ENCODE measurements at places on chromosomes 5 and 9.

DNA sequence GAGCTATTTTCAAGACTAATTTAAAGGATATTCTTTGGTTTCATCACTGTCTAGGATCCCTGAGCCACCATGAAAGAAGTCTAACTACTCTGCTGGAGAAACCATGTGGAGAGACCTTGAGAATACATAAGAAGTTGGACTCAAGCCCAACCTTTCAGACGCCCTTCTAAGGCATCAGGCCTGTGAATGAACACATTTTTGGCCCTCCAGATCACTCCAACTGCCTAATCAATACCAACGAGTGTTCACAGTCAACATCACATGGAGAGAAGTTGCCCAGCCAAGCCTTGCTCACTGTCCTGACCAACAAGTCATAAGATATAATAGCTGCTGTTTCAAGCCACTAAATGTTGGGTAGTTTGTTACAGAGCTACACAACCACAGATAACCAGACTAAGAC lies 100.7 kb downstream of the EPB41L4A start:
- DNase-seq = no peak

DNA sequence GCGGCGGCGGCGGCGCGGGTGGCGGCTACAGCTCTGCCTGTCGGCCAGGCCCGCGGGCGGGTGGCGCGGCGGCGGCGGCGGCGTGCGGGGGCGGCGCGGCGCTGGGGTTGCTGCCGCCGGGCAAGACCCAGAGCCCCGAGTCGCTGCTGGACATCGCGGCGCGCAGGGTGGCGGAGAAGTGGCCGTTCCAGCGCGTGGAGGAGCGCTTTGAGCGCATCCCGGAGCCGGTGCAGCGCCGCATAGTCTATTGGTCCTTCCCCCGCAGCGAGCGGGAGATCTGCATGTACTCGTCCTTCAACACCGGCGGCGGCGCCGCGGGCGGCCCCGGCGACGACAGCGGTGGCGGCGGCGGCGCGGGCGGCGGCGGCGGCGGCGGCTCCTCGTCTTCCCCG lies 296 bp downstream of the ZSWIM6 start:
- no peak for DNase-seq

DNA sequence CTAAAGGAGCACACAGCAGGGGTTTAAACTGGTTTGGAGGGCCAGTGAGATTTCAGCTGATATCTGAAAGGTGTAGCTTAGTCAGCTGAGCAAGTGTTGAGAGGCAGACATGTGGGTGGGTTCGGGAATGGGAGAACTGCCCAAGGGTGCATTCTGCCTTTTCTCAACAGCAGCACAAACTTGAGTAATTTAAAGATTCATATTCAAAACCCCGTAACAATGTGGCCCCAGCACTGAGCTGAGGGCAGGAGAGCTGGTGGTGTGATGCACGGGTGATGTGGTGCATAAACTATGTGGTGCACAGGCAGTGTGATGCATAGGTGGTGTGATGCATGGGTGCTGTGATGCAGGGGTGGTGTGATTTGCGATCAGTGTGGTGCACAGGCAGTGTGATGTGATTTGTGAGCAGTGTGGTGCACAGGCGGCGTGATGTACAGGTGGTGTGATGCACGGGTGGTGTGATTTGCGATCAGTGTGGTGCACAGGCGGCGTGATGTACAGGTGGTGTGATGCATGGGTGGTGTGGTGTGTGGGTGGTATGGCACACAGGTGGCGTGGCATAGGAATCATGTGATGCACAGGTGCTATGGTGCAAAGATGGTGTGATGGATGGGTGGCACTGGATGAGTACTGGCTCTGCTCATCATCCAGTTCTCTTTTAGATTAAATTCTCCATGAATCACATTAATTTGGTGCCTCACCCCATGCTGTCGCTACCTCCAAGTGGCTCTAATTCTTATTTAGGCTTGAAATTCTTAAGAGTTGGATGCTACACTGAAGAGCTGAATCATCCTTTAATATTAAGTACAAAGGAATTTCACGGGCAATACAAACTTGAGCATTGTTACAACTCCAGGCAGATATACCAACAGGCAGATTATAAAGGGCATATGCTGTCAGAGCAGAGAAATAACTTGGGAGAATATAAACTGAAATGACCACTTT lies 53.6 kb downstream of the DAP start:
- DNase-seq = no peak

DNA sequence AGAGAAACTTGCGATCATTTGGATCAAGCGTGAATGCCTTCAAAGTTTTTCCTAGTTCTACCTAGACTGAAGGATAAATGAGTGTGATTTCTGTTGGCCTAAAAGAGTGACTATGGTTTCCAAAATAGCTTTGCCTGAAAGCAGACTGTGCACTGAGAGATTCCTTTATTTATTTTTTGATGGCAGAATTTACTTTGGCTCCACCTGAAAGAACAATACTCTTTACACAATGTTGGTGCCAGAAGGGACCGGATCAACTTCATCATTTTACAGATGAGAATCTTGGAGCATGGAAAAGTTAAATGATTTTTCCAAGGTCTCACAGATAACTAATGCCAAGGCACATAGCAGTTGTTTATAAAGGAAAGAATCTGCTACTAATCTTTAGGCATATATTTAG lies 199.6 kb downstream of the KCTD16 start:
- DNase-seq = no peak

DNA sequence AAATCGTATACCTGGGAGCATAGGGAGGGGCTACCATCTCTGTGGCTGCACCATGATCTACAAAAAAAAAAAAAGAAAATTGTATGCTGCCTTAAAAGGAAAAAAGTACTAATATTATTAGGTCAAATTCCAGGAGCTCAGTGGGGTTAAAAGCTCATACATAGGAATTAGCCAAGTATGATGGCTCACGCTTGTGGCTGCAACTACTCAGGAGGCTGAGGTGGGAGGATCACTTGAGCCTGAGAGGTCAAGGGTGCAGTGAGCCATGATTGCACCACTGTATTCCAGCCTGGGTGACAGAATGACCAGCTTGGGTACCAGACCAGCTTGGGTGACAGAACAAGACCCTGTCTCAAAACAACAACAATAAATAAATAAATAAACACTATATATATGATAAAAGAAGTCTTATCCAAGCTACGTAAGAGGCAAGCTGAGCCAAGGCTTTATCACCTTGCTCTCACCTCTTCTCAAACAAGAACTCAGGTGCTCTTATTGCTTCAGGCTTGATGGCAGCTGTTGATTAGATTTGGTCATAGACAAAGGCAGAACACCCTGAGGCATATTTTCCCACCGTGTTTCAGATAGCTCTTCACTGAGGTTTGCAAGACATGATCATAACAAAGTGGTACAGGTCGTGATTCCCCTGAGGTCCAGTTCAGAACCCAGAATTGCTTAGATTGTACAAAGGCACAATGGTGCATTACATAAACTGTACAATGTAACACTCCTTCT lies 3.3 kb upstream of the FBXW11 start:
- DNase-seq = no peak

GRCh38 chr9:128523199-128523925 lies 18.8 kb downstream of the GLE1 start:
- DNase-seq = no peak

DNA sequence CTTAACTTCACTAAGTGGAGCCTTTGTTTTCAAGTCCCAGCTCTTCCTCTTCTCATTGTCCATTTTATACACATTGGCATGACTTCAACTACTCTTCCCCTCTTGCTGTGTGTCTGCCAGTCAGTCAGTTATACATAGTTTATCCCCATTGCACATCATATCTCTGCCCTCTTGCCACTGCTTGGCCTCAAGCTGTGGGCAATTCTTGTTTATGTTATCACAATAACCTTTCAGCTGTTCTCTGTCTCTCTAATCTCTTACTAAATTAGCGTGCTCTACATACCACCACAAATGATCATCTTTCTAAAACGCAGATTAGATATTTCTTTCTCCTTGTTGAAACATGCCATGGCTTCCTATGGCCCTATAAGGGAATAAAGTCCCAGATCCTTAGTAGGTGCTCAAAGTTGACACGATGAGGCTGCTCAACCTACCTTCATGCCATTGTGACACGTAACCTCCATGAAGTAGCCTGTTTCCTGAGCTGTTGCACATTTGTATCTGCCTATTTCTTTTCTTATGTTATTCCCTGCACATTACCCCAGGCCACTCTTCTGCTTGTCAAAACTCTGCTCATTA lies 239.3 kb downstream of the GAS1 start:
- DNase-seq = no peak

DNA sequence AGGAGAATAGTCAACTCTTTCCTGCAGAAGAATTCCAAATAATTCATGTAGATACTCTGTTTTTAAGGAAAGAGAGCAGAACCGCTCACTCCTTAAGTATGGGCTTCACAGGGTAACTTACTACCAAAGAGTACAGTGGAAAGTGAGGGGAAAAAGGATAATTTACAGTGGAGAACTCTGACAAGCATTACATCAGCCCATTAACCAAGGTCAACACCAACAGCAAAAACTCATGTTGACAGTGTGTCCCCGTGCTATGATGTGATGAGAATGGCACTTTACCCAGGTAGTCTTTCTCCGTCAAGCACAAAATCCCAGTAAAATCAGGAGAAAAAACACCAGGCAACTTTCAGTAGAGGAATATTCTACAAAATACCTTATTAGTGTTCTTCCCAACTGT lies 104.3 kb downstream of the ADCY2 start:
- no peak for DNase-seq

- no peak for DNase-seq
These were observed 53.7 kb upstream of the EXOC3 start for GRCh38 chr5:389197-389821.

DNA sequence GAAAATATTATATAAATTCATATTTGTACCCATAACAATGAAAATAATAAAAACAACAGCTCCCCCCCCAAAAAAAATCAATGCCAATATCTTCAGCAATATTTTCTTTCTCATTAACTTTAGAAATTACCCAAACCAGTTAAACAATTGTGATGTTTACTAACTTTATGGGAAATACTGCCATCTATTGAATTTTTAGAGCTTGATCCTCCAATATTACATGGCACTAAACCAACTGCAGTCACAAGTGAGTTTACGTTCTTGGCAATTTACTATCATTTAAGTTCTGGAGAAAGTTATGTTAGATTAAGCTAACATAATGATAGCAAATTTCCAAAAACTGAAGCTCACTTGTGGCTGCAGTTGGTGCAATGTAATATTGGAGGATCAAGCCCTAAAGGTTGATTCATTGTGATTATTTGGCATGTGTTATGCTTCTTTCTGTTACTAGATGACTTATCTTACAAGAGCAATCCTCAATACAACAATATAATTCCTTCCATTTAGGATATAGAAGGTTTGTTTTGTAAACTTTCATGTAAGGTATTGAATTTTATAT lies 379.5 kb downstream of the CDH18 start:
- no peak for DNase-seq

- DNase-seq = no peak
These were observed 23.5 kb downstream of the KLF9 start for GRCh38 chr9:70390933-70391341.

DNA sequence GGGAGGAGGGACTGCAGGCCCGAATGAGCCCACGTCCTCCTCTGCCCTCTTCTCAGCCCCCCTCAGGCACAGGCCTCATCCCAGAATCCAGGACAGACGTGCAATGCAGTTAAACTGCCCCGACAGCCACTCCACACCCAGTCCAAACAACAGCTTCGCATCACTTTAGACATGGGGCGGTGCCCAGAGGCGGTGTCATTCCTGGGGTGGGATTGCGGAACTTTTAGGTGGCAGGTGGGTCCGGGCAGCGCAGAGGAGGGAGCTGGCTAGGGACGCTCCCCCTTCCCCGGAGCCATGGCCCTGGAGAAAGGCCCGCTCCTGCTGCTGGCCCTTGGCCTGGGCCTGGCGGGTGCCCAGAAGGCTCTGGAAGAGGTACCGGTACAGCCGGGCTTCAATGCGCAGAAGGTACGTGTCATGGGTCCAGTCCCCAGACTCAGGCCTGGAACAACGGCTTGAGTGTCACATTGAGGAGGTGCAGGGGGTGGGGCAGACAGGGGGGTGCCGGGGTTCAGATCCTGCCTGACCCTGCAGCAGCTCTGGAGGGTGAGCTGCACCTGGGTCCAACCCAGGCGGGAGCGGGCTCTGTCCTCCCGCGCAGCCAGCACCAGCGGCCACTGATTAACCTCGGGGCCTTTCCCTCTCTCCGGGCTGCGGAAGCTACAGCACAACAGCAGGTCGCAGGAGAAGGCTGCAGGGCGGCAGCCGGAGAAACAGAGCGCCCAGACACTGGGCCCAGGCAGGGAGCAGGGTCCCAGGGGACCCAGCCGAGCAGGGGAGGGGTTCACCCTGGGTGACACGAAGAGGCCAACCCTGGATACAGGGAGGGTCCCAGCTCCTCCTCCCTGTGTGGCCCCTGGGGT lies 25.2 kb downstream of the GLT6D1 start:
- no peak for DNase-seq

- no peak for DNase-seq
These were observed 483.0 kb upstream of the CDH18 start for GRCh38 chr5:20470997-20471396.

- no peak for DNase-seq
These were observed 179.7 kb upstream of the ANKRD55 start for GRCh38 chr5:56412601-56413379.

GRCh38 chr5:127518319-127518621 lies 830 bp downstream of the PRRC1 start:
- no peak for DNase-seq

All from stimulated activated CD8-positive, alpha-beta memory T cell treated with anti-CD3 and anti-CD28 coated beads, Interleukin-7, amount 100 ng/mL, for 1 hour (primary cell).